ENCODE measurements at places on chromosomes 6 and 20.

- DNase-seq = no peak
Observed at GRCh38 chr6:139883776-139884175, 509.3 kb upstream of the CITED2 start.

- DNase-seq = no peak
Observed at GRCh38 chr6:6678185-6678671, 89.7 kb downstream of the LY86 start.

GRCh38 chr6:138309695-138310094 is 68.0 kb upstream of the SMIM28 start:
- peak; percentile 24 for DNase-seq

- DNase-seq = no peak
Observed at GRCh38 chr6:117603821-117604220, 1.5 kb upstream of the GOPC start.

- DNase-seq = no peak
Observed at GRCh38 chr6:38684237-38684636, 18.7 kb downstream of the GLO1 start.

- no peak for DNase-seq
Observed at GRCh38 chr6:50087231-50087954, 37.7 kb upstream of the DEFB112 start.

GRCh38 chr6:144156991-144157390 is 6.7 kb downstream of the STX11 start:
- DNase-seq = no peak

DNA sequence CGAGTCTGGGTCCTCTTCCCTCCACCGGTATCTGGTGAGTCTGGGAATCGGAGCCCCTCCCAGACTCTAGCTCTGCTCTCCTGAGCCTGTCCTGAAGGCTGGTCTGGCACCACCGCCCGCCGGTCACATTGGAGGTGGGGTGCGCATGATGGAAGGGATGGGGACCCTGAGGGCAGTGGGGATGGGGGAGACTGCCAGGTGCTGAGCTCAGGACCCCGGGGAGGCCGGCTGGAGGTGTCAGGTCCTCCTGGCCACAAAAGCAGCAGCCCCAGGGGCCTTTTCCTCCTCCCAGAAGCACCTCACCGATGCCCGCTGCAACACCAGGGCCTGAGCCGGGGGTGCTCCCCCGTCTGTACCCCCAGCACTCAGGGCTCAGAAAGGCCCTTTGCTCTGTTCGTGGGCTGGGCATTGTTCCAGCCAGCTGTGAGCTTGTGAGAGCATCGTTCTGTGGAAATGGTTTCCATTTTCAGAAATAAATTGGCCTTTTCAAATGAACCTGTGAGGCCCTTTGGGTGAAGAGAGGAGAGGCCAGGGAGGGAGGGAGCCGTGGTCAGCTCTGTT is 2.5 kb upstream of the NPBWR2 start:
- peak; percentile 48 for DNase-seq

- no peak for DNase-seq
Observed at GRCh38 chr6:75673884-75674283, 72.2 kb downstream of the SENP6 start.

DNA sequence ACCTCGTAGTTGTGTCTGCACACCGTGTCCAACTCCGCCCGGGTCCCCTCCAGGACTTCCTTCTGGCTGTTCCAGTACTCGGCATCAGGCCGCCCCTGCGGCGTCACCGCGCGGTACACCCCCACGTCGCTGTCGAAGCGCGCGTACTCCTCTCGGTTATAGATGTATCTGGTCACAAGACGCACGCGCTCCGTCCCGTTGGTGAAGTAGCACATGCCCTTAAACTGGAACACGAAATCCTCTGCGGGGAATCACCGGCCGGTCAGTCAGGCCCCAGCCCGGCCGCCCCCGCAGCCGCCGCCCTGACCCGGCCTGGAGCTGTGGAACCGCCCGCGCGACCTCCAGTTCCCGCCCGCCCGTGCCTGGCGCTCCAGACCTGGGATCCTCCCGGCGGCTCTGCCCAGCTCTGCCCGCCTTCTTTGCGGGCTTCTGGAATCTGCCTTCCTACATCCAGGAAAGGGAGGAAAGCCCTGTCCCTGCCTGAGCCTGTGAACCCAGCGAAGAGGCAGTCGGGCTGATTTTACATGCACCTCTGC is 1.6 kb downstream of the HLA-DQB1 start:
- peak; percentile 83 for DNase-seq

- no peak for DNase-seq
Observed at GRCh38 chr20:57317789-57318371, 11.7 kb upstream of the SPO11 start.

DNA sequence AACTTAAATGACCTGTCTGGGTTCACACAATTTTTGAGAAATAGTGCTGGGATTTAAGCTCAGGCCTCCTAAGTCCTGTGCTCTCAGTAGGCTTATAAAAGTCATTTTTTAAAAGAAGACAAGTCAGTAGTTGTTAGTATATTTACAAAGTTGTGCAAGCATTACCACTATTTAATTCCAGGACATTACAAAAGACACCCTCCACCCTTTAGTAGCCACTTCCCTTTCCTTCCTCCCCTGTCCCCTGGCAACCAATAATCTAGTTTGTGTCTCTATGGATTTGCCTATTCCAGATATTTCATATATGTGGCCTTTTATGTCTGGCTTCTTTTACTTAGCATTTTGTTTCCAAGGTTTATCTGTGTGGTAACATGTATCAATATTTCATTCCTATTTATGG is 37.6 kb downstream of the HMGN3 start:
- no peak for DNase-seq

DNA sequence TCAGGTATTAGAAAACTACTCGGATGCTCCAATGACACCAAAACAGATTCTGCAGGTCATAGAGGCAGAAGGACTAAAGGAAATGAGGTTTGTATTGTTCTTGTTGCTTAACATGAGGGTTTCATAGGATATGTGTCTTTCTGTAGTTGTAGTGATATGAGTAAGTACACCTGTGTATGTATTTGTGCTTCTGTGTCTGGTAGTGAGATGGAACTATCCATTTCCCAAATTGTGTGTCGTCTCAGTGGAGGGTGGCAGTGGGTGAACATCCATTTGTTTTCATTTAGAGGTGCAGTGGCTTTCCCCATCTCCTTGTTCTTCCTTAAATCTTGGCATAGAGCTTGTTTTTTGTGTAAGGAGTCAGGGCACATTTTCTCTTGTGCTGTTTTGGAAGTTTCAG is 8.2 kb downstream of the ASXL1 start:
- no peak for DNase-seq

GRCh38 chr20:49543071-49543857 is 24.7 kb downstream of the PTGIS start:
- DNase-seq = no peak

GRCh38 chr6:30913721-30914075 is 340 bp upstream of the VARS2 start:
- DNase-seq = no peak

DNA sequence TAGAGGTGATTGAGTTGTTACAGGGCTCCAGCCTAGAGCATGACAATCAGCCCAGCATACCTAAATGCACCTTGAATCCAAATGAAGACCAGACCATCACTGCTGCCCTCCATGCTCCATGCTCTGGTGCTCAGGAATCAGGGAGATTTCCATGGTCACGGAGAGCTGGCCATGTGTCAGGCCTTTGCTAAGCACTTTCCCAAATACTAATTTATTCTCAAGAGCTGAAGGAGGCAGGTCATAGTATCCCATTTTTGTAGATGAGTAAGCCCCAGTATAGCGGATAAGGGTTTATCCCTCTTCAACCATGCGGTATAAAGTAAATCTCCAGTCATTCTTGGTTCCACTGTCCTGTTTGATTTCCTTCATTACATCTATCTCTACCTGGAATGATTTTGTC is 240.8 kb downstream of the TFAP2A start:
- no peak for DNase-seq

DNA sequence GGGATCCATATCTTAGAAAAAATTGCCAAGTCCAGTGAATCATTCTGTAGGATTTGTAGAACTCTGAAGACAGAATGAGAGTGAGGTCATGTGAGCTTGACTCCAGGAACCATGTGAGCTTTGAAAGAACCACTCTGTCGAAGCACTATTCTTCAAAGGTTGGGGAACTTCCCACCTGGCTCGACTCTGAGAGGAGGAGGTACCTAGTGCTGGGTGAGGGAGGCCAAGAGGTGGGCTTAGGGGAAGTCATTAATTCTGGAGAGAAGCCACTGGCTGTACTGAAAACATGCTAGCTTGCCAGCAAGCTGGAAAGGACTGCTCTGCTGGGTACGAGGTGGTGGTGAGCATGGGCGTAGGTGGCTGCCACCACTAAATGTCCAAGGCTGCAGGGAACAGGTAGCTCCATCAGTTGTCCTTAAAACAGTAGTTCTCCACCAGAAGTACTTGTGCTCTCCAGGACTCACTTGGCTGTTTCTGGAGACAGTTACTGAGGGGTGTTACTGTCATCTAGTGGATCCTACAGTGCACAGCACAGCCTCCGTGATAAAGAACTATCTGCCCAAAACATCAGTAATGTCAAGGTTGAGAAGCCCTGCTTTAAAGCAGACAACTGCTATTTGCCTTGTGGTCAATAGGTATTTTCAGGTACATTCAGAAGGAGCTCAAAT is 34.7 kb upstream of the SYNJ2 start:
- DNase-seq = peak; percentile 68

DNA sequence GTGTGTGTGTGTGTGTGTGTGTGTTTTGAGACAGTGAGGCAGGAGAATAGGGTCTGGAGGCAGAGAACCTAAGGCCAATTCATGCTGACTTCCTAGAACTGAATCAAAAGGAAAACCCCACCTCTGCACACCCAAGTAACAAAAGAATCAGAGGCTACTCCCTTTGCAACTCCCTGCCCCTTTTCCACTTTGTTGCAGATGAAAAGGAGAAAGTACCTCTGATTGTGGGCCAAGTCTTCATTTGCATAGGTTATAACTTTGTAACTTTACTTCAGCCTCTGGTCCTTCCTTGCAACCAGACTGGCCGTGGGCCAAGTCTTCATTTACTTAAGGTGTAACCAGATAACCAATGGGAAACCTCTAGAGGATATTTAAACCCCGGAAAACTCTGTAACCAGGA is 168.8 kb downstream of the EYA2 start:
- DNase-seq = no peak

DNA sequence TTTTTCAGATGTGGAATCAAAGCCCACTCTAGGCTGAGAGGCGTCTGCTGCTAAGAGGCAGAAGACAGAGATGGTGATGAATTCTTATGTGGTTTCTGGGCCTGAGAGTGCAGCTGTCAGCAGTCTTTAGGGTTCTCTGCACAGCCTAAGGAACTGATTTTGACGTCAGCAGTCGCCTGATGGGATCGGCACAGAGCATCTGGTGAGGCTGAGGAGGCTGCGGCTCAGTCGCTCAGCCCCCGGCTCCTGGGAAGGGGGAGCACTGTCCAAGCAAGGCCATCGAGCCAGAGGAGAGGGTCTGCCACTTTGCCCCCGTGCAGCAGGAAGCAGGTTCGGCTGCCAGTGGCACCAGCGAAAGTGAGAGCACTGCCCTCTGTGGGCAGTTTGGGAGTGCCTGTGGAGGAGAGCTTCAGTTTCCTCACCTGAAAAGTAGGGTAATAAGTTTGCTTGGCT is 92.5 kb downstream of the TCP11 start:
- DNase-seq = peak; percentile 79

GRCh38 chr6:85726206-85726605 is 83.5 kb upstream of the SYNCRIP start:
- DNase-seq = no peak

GRCh38 chr20:52837378-52837777 is 134.8 kb upstream of the TSHZ2 start:
- no peak for DNase-seq

GRCh38 chr6:90286884-90287488 is 9.7 kb downstream of the BACH2 start:
- peak; percentile 87 for DNase-seq

- no peak for DNase-seq
Observed at GRCh38 chr20:53205046-53205445, 232.9 kb downstream of the TSHZ2 start.

DNA sequence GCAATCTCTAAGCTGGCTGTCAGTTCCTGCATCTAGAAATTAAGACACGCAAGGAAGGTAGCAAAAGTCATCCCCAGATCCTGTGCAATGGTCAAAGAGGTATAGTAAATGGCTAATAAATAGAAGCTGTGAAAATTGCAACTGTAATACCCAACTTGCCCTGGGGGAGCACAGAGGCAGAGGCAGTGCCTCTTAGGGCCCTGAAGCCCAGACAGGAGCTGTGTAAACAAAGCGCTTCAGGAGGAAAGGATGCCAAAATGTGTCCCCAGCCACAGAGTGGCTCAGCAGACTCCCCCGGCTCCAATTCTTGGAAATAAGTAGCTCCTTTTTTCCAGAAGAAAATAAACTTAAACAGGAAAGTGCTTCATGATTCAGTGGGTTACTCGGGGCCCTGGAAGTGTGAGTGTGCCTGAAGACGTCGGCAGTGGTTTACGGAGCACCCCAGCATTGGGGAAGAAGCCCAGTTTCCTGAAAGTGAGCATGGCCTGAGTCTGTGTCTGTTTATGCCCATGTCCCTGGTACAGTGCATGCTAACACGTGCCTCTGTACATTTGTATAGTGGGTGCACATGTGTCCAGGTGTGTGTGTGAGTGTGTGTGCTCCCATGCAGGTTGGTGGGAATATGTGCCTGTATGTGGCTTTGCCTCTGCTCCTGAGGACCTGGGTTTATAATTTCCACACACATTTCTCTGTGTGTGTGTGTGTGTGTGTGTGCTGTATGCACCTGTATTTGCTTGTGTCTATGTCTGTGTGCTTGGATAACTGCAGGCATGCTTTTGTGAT is 246.7 kb downstream of the MAFB start:
- DNase-seq = no peak

DNA sequence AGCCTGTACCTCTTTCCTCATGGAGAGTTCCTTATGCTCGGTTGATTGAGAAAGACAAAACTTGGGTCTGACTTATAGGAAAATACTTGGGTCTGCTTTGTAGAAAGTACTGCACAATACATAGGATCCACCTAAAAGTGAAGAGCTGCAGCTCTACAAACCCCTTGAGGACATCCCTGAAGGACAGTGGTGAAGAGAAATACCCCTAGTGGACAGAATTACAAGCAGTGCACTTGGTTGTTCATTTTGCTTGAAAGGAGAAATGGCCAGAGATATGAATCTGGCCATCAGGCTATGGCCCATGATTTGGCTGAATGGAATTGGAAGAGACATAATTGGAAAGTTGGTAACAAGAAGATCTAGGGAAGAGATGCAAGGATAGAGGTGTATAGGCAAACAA is 8.3 kb downstream of the CD24 start:
- no peak for DNase-seq

GRCh38 chr6:111980971-111981840 is 72.7 kb upstream of the CCN6 start:
- no peak for DNase-seq

DNA sequence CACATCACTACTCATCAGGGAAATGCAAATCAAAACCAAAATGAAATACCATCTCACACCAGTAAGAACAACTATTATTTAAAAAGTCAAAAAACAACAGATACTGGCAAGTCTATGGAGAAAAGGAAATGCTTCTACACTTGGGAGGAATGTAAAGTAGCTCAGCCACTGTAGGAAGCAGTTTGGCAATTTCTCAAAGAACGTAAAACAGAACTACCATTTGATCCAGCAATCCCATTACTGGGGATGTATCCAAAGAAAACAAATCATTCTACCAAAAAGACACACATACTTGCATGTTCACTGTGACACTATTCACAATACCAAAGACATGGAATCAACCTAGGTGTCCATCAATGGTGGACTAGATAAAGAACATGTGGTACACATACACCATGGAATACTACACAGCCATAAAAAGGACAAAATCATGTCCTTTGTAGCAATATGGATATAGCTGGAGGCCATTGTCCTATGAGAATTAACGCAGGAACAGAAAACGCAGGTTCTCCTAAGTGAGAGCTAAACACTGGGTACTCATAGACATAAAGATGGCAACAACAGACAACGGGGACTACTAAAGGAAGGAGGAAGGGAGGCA is 260.4 kb downstream of the RNGTT start:
- DNase-seq = no peak
